Stimulated activated CD8-positive, alpha-beta memory T cell treated with anti-CD3 and anti-CD28 coated beads, Interleukin-4, amount 100 ng/mL, for 4 hours (primary cell): ENCODE measurements at places on chromosomes 5 and 9.

GRCh38 chr9:90445391-90445790 lies 197.2 kb downstream of the DIRAS2 start:
- DNase-seq, result no peak

DNA sequence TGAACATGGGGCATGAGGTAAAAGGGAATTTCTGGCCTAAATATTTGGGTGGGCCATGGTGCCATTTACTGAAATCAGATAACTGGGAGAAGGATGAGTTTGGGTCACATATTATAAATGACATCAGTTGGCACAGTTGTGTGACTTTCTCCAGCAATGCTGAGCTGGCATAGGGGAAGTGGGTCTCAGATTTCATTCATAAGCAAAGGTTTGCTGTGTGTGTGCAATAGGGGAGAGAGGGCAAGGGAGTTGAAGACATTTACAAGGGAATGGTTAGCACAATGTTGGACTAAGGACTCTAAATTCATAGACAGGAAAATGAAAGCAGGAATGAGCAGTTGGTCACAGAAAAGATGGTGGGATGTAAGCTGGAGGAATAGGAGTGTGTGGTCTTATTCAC lies 47.8 kb upstream of the KLF9 start:
- DNase-seq, result no peak

DNA sequence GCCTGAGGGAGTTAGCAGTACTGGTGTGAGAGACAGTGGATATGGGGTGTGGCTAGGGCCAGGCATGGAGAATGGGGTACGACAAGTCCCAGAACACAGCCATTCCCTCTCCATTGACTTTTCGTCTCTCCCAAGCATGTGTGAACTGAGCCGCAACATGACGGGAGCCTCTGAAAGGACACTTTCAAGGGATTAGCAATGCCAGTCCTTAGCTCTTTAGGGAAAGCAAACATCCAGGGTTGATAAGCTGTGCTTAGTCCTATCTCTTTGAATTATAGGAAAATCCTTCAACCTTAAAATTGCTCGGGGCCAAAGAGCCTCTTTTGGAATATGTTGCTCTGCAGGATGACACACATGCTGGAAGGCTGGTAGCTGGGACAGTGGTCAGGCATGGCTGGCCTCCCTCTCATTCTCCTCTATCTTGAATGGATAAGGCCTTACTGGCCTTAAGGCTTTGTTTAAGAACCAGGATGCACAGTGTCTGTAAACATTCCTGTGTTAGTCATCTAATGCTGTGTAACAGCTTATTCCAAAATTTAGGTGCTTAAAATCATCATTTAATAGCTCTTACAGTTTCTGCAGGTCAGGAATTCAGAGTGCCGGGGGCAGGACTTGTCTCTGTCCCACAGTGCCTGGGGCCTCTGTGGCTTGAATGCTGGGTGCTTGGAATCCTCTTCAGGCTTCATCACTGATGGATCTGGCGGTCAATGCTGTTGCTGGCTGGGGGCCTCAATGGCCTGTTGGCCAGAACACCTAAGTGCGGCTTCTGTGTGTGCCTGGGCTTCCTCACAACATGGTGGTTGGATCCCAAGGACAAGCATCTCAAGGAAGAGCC lies 95.3 kb downstream of the PTTG1 start:
- no peak for DNase-seq

- no peak for DNase-seq
Measured at GRCh38 chr9:86281593-86282076, 703 bp downstream of the ISCA1 start.

DNA sequence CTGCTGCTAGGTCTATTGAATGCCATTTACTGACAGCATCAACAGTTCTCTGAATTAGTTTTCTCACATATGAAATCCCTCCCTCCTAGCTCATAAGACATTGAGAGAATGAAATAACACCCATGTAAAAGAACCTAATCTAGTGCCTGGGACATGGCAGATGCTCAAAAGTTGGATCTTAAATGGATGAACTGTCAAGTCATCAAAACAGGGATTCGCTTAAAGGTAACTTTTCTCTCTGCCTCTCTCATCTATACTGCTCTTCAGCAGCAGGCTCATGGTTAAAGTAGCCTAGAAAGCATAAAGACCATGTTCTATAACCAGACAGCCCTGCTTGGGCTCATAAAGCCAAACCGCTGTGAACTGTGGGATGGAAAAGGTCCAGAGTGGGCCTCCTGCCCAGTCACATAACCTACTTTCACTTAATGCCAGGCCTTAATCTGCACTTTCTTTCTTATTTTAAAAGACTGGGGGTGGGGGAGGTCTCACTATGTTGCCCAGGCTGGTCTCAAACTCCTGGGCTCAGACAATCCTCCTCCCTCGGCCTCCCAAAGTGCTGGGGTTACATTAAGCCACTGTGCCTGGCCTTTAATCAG lies 3.7 kb downstream of the TMEM245 start:
- no peak for DNase-seq

GRCh38 chr5:149561848-149562247 lies 10.6 kb upstream of the CSNK1A1 start:
- DNase-seq, result no peak

GRCh38 chr9:94082553-94082952 lies 1.7 kb upstream of the PTPDC1 start:
- no peak for DNase-seq

DNA sequence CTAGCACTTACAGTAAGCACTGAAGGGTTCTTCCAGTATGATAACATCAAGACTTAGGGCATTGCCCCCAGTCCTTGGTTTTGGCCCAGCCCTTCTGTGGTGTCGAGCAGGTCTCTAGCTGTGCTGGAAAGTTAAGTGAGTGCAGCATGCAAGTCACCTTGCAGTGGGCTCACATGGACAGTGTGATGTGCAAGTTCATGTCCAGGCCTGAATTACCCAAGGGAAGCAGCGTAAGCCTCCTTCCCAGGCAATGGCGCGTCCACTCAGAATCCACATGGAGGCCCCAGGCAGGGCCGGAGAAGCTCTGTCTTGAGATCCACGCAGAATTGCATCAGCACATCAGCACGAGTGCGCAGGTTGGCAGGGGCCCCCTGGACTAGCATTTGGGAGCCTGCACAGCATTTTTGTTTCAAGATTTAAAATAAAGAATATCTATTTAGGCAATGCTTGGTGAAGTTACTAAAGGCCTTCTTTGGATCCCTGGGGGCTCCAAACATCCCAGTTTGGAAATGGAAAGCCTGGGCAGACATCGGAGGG lies 108.4 kb upstream of the ALDH1B1 start:
- no peak for DNase-seq

GRCh38 chr5:14249258-14250082 lies 106.3 kb downstream of the TRIO start:
- no peak for DNase-seq

DNA sequence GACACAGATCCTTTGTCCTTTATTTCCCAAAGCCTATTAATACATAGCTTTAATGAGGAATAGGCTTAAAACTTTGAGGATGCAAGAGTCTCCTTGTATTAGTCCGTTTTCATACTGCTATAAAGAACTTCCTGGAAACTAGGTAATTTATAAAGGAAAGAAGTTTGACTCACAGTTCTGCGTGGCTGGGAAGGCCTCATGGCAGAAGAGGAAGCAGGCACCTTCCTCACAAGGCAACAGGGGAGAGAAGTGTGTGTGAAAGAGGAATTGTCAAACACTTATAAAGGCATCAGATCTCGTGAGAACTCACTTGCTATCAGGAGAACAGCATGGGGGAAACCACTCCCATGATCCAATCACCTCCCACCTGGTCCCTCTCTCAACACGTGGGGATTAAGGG lies 5.4 kb upstream of the CLK4 start:
- no peak for DNase-seq
